ENCODE measurements at places on chromosomes 13 and 19.

GRCh38 chr13:99031832-99032231, 54.0 kb upstream of the DOCK9 start:
- no peak for DNase-seq

DNA sequence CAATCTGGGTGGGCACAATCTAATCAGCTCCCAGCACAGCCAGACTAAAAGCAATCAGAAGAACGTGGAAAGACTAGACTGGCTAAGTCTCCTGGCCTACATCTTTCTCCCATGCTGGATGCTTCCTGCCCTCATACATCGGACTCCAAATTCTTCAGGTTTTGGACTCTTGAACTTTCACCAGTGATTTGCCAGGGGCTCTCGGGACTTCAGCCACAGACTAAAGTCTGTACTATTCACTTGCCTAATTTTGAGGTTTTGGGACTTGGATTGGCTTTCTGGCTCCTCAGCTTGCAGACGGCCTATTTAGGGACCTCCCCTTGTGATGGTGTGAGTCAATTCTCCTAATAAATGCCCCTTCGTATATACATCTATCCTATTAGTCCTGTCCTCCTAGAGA, 66.6 kb upstream of the SOX21 start:
- no peak for DNase-seq

DNA sequence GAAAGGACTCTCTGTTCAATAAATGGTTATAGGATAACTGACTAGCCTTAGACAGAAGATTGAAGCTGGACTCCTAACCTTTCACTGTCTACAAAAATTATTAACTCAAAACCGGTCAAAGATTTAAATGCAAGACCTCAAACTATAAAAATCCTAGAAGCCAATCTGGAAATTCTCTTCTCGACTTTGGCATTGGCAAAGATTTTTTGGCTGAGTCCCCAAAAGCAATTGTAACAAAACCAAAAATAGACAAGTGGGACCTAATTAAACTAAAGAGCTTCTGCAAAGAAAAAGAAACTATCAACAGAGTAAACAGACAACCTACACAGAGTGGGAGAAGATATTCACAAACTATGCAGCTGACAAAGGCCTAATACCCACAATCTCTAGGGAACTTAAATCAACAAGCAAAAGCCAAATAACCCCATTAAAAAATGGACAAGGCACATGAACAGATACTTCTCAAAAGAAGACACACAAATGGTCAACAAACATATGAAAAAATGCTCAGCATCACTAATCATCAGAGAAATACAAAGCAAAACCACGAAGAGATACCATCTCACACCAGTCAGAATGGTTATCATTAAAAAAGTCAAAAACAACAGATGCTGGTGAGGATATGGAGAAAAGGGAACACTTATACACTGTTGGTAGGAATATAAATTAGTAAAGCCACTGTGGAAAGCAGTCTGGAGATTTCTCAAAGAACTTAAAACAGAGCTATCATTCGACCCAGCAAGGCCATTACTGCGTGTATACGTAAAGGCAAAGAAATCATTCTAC, 266.3 kb downstream of the DNAJC15 start:
- DNase-seq = no peak

- DNase-seq = no peak
Measured at GRCh38 chr13:29888306-29888705, 37.9 kb upstream of the UBL3 start.
